Stimulated activated CD8-positive, alpha-beta memory T cell treated with anti-CD3 and anti-CD28 coated beads, Interleukin-7, amount 100 ng/mL, for 1 hour (primary cell): ENCODE measurements at places on chromosomes 3 and 15.

GRCh38 chr3:179446501-179446900 is 4.8 kb downstream of the GNB4 start:
- DNase-seq, result no peak

- no peak for DNase-seq
Measured at GRCh38 chr3:161215185-161215584, 5.9 kb upstream of the NMD3 start.

- no peak for DNase-seq
Measured at GRCh38 chr3:46890132-46890531, 12.6 kb downstream of the PTH1R start.

DNA sequence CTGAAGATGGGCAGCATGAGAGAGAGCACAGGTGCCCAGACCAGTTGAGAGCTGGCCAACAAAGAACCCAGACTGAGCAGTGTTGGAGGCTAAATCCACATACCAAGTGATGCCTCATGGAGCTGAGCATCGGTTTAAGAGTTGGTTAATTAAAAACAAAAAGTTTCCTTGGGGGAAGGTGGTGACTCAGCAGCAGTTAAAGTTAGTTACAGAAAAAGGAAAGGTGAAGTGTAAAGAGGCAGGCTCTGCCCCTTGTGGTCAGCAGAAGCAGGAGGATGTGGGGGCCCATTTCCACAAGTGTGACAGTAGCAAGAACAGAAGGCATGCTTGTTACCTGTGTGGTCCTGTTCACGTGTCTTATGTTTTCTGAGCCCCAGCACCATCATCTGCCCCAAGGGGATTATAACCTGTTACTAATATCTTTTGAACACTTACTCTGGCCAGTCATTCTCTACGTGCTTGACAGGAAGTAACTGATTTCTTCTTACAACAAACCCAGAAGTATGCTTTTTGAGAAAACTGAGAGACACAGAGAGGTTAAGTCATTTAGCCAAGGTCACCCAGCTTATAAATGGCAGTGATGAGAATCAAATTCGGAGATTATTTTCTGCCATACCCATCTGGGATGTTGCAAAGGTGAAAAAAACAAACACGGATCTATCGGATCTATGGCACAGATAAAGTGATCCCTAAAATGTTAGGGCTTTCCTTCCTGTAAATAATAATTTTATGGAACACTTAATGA is 91.0 kb downstream of the EPHB1 start:
- DNase-seq, result no peak

- no peak for DNase-seq
Measured at GRCh38 chr3:158106766-158107471, 699 bp upstream of the SHOX2 start.
